Activated gamma-delta T cell treated with anti-CD3 and anti-CD28 coated beads, Interleukin-2, amount 50 U/mL, for 16 hours (primary cell): ENCODE measurements at places on chromosomes 4 and X.

- no peak for DNase-seq
Measured at GRCh38 chr4:151323667-151324066, 1.7 kb downstream of the SH3D19 start.

GRCh38 chrX:41518841-41519220 is 71.7 kb downstream of the NYX start:
- DNase-seq: no peak

- DNase-seq: no peak
Measured at GRCh38 chr4:15244354-15244753, 183.5 kb upstream of the C1QTNF7 start.

- DNase-seq: no peak
Measured at GRCh38 chr4:144906181-144906925, 191.6 kb downstream of the ANAPC10 start.

DNA sequence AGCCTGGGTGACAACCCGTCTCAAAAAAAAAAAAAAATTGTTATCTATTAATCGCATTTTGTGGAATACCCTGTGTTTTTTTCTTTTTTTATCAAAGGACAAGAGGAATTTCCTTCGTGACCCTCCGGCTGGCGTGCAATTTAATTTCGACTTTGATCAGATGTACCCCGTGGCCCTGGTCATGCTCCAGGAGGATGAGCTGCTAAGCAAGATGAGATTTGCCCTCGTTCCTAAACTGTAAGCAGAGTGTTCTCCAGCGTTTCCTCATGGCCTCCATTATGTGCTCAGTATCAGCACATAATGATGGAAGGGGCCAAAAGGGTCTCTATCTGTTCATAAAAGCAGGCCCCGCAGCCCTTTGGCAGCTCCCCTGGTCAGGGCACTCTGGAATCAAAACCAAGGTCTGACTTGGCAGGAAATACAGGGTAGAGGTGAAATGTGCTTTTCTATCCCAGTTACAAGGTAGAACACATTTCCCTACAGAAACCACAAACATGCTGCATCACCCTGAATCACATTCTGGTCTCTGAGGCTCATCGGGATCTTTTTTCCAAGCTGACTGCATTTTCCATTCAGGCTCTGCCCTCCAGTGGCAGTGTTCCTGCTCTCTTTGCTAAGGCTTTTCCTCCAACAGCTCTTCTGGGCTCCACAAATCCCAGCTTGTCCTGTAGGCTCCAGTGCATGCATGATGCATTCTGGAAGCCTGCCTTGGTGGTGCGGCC is 24.4 kb downstream of the SYAP1 start:
- DNase-seq: no peak

- no peak for DNase-seq
Measured at GRCh38 chr4:1477045-1477840, 71.0 kb upstream of the NKX1-1 start.
